BE2C (cell line): ENCODE measurements at places on chromosomes 7 and 10.

GRCh38 chr7:134891262-134891695, 95.0 kb upstream of the AGBL3 start:
- peak; percentile 88 for DNase-seq

- no peak for DNase-seq
These were observed 957 bp upstream of the SVIL start for GRCh38 chr10:29635711-29636144.

GRCh38 chr10:130647341-130647740, 511.1 kb downstream of the GLRX3 start:
- no peak for DNase-seq

- DNase-seq = no peak
These were observed 132.3 kb upstream of the POT1 start for GRCh38 chr7:125061776-125062397.

- no peak for DNase-seq
These were observed 31.0 kb downstream of the CDCA7L start for GRCh38 chr7:21914671-21915070.

DNA sequence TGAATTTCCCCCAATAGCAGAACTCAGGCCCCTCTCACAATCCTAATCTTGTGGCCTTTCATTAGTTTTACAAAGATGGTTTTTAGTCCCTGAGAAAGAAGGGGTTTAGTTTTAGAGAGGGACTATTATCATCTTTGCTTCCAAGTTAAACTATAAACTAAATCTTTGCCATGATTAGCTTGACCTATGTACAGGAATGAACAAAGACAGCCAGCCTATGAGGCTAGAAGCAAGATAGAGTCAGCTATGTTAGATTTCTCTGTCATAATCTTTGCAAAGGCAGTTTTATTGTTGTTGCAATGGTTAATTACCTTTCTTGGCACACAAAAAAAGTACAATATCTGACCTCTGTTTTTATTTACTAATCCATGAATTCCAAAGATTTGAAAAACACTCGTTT, 19.1 kb downstream of the RNF133 start:
- no peak for DNase-seq

DNA sequence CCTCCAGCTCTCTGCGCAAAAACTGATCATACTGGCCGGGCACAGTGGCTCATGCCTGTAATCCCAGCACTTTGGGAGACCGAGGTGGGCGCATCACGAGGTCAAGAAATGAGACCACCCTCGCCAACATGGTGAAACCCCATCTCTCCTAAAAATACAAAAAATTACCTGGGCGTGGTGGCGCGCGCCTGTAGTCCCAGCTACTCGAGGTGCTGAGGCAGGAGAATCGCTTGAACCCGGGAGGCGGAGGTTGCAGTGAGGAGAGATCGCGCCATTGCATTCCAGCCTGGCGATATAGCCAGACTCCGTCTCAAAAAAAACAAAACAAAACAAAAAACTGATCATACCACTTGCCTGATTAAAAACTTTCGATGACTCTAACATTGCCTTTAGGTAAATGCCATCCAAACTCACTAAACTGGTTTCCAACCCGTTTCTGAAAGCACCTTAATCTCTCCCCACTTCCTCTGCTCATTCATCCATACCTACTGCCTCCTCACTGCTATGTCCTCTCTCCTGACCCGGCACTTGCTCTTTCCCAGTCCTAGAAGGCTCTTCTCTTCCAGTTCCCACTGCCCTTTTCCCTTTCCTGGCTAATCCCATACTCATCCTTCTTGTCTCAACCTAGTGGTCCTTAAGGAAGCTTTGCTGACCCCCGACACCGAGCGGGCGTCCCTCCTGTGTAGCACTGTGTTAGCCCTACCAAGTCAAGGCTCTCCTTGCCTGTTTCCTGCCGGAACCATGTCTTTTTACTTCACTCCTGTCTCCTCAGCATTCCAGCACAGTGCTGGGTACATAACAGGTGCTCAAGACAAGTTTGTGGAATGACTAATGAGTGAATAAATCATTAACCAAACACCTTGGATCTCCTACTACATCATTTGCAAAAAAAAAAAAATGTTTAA, 686 bp upstream of the MIOS start:
- no peak for DNase-seq

DNA sequence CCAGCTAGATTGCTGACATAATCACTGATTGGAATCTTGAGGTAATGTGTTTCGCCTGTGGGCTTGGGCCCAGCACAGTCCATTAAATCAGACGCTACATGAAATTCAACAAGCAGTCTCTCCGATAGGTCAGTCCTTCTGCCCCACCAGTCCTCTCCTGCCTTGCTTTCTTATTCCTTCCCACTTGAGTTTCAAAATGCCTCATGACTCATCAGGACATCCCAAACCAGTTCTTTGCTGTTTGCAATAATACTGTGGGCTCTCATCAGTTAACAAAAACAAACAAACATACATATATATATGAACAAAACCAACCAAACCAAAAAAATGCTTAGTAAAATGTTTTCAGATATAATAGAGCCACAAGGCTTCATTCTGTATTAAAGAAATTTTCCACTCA, 599.0 kb downstream of the SORCS1 start:
- DNase-seq = no peak

DNA sequence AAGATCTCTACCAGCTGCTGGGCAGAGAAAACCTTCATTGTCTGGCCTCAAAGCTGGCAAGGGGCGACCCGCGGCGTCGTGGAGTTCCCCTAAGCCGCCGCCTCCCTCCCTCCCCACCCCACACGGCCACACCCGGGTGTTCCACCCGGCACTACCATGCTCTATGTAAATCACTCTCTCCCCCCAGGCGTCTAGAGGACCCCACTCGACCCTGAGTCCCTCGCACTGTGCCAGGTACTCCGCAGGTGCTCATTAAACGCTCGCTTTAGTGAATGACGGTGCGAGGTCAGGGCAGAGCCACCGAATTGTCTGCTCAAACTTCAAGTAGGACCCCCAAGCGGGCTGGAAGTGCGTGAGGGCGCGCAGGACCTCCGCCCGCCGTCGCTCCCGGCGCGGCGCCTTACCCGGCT, 628 bp downstream of the PARP12 start:
- DNase-seq = no peak

DNA sequence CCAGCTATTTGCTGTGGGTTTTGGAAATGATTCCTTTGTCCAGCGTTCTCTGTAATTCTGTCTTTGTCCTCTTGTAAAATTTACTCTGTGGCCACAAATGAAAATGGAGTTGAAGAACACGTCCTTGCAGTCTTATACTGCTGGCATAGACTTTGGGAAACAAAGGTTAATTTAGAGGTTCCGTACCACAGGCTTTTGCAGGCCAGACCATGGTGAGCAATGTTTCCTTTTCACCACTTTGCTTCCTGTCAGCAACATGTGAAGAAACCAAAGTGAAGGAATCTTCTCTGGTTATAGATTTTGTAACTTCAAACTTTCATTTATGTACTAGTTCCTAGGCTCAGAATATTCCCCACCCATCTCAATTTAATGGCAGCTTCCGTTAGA, 488.5 kb downstream of the MDFIC start:
- DNase-seq = no peak

DNA sequence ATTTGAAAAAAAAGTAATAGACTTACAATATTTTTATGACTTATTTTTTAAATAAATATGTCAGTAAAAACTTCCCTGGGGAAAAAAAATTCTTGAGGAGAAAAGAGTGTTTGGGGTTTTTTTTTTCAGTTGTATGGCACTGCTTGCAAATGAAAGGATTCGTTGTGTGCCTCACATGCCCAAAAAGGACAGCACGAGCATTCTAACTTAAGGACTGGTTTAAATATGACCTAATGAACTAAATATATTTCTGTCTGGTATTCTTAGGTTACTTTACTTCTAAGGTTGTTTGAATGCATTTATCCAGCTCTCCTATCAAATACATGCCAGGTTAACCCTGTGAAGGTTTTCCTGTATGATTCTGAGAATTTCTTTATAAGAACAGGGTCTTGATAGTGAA, 988 bp upstream of the CD36 start:
- DNase-seq = no peak
